ENCODE measurements at places on chromosomes 4 and X.

- DNase-seq, result no peak
Measured at GRCh38 chr4:8345946-8346814, 76.6 kb downstream of the HTRA3 start.

- DNase-seq, result no peak
Measured at GRCh38 chr4:124105212-124105611, 607.3 kb downstream of the ANKRD50 start.

- no peak for DNase-seq
Measured at GRCh38 chr4:148786699-148787098, 344.5 kb upstream of the NR3C2 start.

DNA sequence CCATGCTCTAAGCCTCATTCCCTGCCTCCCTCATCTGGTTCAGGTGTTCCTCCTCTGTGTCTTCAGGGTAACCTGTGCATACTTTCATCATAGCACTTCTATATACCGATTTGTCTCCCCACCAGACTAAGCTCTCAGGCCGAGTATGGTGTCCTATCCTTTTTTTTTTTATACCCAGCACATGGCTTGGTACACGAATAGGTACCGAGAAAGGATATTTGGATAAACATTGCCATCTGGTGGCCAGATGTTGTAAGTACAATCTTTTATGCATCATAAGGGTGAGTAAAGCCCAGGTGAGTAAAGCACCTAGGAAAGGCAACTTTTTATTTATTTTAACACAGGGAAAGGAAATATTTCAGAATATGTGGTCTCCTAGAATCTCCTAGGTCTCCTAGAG is 68.4 kb downstream of the MID2 start:
- DNase-seq, result peak; percentile 9

DNA sequence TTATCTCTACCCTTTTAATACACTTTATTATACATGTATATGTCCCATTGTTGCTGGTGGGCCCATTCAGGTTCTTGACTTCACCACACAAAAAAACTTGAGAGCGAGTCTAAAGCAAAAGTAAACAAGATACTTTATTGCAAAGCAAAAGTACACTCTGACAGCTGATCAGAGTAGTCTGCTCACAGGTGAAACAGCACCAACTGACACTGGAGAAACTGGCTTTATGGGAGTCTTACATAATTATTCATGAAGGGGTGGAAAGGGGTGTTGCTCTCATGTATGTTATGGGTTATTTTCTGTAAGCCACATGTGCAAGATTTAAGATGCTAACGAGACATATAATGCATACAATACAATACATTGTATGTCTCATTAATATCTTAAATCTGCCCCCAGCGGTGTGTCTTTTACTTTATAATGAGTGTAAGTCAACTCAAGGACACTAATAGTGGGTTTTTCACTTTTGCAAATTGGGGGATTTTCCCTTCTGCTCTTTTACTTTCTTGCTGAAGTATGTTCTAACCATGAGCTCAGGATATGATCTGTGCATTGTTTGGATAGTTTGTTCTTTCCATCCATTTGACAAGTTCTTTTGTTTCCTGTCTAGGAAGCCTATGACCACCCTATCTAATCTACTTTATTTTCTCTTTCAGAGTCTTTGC is 256.1 kb upstream of the ITM2A start:
- DNase-seq, result no peak

GRCh38 chr4:4492161-4492847 is 49.5 kb downstream of the STX18 start:
- DNase-seq, result no peak

GRCh38 chrX:47380268-47380667 is 9.9 kb downstream of the ZNF157 start:
- no peak for DNase-seq

GRCh38 chr4:80308466-80308822 is 27.1 kb upstream of the CFAP299 start:
- DNase-seq, result no peak

- DNase-seq, result no peak
Measured at GRCh38 chr4:6093671-6094070, 75.4 kb upstream of the C4orf50 start.

GRCh38 chrX:132615391-132616131 is 126.7 kb upstream of the MBNL3 start:
- no peak for DNase-seq

- DNase-seq, result peak; percentile 96
Measured at GRCh38 chr4:185839194-185839712, 27.3 kb upstream of the SORBS2 start.

GRCh38 chr4:55296096-55296495 is 49.9 kb upstream of the SRD5A3 start:
- DNase-seq, result no peak
